ENCODE measurements at places on chromosomes 6 and 20. TPM values are rescaled to one million over a fixed set of nuclear protein-coding genes. Genes with fewer than 3 reads are reported as not detected.

The FRS3 gene
- total RNA-seq, result 6.7 TPM

The DPPA5 gene
- not detected for total RNA-seq

The SPDEF gene
- not detected for total RNA-seq

The LY6G6F gene
- total RNA-seq, result not detected

The KIF25 gene
- total RNA-seq, result not detected

The TPBG gene
- 2.2 TPM for total RNA-seq

The NOX3 gene
- not detected for total RNA-seq

The SRMS gene
- total RNA-seq, result not detected

The TREM1 gene
- total RNA-seq, result not detected

The SLC17A2 gene
- not detected for total RNA-seq

The SOX4 gene
- total RNA-seq, result 370 TPM

The RPS6KA2 gene
- total RNA-seq, result 18.4 TPM

- DNase-seq, result no peak
These were observed 30.5 kb downstream of the GRM4 start for GRCh38 chr6:34115403-34115795.

- DNase-seq, result no peak
These were observed 443.7 kb downstream of the GJA1 start for GRCh38 chr6:121879149-121879548.

DNA sequence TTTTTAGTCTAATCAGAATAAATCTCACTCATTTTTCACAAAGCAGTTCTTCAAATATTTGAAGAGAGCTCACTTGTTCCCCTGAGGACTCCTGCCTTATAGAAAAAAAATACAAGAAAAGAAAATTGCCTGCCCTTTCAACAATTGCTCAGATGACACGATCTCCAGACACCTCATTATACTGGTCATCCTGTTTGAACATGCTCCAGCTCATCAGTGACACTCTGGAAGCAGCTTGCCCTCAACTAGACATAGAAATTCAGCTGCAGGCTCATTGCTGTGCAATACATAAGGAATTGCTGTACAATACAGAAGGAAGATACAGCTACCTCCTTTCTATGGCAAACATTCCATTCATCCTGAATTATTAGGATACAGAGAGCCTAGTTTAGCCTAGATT, 73.1 kb downstream of the OPN5 start:
- DNase-seq, result no peak

- DNase-seq, result no peak
These were observed 341.7 kb downstream of the CD83 start for GRCh38 chr6:14459315-14459714.

DNA sequence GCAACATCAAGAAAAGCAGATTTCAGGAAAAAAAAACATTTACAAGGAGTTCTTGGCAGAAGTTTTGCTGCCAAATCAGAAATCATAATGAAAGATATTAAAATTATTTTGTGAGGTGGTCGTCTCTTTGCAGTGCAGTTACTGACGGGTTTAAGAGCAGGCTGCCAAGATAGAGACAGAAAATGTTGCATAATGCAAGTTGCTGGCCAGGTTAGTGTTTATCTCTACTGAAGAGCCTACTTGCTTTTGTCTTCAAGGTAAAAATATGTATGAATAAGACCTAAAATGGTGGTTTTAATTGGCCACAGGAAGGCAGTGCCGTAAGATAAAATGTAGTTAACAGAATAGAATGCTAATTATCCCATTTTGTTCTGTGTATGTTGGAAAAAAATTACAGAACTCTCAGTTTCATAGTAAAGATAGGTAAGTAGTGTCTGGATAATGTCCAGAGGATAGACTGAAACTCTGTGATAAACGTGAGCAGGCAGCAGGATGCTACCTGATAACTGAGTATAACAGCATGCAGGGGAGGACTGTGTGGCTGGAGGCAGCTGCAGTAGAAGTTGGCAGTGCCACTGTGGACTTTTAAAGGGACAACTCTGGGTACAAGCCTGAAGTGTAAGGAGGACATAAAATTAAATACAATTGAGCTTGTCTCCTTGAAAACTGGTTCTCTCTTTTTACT, 13.9 kb downstream of the FOXO3 start:
- no peak for DNase-seq

DNA sequence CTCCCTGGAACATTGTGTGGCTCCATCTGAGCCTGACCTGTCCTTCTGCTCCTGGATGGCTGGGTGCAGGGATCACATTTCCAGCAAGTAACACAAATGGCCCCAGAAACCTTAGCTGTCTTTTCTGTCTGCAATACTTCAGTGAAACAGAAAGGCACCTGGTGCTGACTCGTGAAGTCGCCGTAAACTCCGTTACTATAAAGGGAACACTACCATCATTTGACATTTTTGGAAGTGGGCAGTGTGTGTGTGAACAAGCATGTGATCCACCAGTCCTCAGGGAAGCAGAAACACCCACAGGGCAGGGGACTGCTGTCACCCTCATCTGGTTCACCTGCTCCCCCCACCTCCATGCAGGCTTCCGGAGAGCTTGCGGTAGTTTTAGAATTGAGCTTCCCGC, 23.9 kb downstream of the SERPINB6 start:
- no peak for DNase-seq

- no peak for DNase-seq
These were observed 10.6 kb downstream of the MYB start for GRCh38 chr6:135191508-135192255.

DNA sequence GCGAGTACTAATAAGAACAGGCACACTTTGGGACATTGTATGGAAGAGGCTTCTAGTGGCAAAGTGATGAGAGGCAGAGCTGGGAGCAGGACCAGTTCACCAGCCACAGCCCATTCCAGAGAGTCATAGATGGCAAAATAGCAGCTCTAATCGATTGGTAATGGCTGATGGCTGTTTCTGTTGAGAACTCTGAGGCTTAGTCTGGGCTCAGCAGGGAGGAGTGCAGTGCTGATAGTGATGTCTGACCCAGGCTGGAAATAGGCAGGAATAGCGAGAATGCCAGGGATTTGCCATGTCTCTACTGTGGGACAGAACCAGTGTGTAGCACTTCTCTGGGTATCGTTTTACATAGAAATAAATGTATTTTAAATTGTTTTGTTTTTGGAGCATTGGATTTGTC, 620.0 kb upstream of the FLRT3 start:
- no peak for DNase-seq

GRCh38 chr20:4919047-4919704, 82.1 kb downstream of the SLC23A2 start:
- DNase-seq, result no peak

GRCh38 chr6:40408786-40409542, 178.2 kb downstream of the LRFN2 start:
- DNase-seq, result no peak

DNA sequence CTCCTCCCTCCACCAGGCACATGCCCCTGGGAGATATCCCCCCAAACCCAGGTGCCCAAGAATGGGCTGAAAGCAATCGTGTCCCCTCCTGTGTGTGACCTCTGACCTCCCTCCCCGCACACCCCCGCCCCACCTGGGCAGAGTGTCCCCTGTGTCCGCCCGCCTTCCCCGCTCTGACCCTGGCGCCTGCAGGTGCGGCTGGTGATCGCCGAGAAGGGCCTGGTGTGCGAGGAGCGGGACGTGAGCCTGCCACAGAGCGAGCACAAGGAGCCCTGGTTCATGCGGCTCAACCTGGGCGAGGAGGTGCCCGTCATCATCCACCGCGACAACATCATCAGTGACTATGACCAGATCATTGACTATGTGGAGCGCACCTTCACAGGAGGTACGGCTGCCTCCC, 9.9 kb downstream of the GDAP1L1 start:
- no peak for DNase-seq

DNA sequence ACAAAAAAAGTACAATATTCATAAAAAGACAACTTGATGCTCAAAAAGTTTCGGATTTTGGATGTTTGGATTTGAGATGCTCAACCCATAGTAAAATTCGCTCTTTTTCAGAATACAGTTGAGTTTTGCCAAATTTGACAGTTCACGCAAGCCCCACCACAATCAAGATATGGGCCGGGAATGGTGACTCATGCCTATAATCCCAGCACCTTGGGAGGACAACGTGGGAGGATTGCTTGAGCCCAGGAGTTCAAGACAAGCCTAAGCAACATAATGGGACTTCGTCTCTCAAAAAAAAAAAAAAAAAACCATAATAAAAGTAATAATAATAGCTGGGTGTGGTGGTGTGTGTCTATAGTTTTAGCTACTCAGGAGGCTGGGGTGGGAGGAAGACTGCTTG, 51.3 kb downstream of the PHF20 start:
- DNase-seq, result no peak

DNA sequence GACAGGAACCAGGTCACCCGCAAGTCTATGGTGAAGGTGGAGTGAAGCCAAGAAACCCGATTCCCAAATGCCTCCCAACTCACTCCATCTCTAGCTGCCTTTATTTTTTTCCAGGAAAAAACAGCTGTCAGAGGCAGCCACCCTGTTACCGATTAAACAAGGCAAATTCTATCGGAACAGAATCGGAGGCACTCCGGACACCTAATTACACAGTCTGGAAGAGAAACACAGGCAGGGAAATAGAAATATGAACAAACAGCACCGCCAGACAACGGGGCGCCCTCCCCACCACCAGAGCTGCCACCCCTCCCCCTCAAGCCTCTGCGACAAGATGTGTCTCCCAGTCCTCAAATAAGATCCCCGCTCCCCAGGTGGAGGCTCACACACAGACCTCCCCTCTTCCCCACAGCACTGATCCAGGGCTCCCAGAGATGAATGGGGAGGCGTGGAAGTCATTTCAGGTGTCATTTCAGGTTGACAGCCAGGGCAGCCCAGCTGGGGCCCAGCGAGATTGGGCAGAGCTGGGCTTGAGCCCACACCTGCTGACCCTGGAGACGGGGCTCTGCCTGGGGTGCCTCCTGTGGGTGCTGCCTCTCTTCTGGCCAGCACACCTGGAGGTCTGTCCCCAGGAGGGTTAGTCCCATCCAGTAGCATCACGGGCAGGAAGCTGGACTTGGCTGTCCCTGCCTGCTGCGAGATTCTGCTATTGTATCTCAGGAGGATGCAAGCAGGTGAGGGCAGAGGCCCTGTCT, 19.8 kb upstream of the VSTM2L start:
- DNase-seq, result no peak
